Stimulated activated CD4-positive, alpha-beta T cell treated with anti-CD3 and anti-CD28 coated beads, TNF-alpha, amount 100 ng/mL, for 4 hours (primary cell): ENCODE measurements at places on chromosomes 12 and 14.

GRCh38 chr12:52168019-52168717, 23.6 kb downstream of the KRT80 start:
- no peak for DNase-seq

DNA sequence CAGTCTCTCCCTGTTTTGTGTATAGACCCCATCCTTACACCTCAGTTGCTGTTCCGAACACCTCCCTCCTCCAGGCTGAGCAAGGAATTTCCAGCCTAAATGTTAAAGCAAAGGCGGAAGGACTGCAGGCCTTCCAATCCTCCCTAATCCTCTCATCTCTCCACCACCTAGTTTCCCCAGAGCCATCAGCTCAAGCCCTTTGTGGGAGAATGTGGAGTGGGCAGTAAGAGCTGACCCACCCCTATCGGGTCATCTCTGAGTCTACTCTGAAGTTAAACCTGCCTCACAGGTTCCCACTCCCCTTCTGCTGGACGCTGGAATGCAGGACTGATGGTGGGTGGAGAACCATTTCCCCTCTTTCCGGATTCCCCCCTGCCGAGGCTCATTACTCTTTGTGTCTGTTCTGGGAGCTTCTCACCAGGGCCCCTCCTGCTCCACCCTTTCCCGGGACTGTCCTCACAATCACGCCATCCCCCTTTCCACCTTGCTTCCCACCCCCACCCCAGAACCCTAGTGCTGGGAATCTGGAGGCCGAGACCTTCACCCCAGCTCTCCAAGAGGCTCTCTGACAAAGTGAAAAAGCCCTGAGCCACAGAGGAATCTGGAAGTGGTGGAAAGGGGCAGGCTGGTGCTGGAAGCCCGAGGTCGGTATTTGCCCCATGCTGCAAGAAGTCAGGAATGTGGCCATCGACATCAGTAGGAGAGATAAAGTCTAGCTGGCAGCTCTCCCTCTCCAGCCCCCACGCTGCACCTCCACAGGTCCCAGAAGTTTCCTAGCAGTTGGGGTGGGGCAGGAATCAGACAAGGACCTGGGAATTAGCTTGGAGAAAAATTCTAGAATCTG, 3.3 kb upstream of the KRT18 start:
- DNase-seq, result no peak

GRCh38 chr12:105433804-105434203, 103.3 kb downstream of the C12orf75 start:
- no peak for DNase-seq

DNA sequence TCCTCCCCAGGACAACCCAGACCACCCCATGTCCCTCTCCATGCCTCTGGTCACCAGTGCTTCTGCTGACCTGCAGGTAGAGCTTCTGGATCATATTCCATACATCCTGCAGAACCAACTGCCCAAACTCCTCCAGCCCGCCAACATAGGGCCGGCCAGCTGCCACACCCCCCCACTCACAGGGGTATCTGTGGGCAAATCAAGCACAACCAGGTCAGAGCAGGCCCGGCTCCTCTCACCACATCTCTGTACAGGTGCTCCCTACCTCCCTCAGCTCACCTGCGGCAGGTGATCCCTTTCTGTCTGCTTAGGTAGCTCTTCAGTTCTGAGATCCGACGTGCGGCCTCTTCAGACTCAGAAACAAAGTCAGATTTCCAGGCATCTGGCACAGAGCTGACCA, 29.0 kb downstream of the TEP1 start:
- DNase-seq, result no peak

GRCh38 chr12:130371296-130371695, 33.6 kb downstream of the PIWIL1 start:
- no peak for DNase-seq

DNA sequence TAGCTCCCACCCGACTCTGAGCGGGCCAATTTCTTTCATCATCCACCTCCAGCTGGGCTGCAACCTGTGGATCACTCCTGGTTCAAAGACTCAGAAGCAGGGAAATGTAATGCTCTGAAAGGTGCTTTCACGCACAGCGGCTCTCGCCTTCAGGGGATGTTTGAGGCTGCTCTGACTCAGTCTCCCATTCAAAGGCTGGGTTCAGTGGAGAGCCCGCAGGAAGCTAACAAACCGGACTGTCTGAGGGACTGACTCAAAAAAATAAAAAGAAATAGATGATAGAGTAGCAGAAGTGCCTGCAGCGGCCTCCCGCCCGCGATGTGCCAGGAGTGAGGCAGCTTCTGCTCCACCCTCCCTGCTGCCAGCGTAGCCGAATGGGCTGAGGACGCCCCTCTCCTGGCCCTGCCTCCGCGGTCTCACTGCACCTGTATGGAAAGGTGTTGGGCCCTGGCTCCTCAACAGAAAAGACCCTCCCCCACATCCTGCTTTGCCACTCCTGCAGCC, 98.0 kb downstream of the GCH1 start:
- DNase-seq, result no peak

GRCh38 chr12:12191008-12191407, 75.8 kb downstream of the LRP6 start:
- no peak for DNase-seq

DNA sequence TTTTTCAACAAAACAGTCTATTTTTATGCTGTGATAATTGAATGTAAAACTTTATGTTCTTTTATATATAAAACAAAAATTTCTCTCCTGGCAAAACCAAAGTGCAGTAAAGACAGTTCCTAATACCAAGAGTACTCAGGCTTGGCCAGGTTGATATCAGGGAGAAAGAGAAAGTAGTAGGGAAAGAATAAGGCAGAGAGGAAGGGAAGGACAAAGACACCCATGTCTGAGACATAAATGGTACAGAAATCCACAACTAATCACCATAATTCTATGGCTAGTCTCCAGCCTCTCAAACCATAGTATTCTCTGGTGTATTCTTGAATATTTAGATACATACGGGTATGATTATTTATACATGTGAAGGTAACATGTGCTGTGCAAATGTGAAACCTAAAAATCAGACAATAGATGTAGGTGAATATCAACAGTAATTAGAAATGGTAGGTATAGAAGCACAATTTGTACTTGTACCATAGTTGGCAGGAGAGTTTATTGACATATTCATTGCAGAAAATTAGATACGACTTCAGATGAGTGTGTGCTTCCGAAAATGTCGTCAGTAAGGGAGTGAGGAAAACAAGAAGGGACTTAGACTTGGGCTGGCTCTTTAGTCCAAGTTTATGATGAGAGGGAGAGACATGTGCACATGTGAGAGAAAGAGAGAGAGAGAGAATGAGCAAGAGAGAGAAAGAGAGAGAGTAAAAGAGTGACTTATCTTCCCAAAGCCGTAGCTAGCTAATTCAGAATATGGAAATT, 230.8 kb upstream of the NPAS3 start:
- DNase-seq, result no peak

DNA sequence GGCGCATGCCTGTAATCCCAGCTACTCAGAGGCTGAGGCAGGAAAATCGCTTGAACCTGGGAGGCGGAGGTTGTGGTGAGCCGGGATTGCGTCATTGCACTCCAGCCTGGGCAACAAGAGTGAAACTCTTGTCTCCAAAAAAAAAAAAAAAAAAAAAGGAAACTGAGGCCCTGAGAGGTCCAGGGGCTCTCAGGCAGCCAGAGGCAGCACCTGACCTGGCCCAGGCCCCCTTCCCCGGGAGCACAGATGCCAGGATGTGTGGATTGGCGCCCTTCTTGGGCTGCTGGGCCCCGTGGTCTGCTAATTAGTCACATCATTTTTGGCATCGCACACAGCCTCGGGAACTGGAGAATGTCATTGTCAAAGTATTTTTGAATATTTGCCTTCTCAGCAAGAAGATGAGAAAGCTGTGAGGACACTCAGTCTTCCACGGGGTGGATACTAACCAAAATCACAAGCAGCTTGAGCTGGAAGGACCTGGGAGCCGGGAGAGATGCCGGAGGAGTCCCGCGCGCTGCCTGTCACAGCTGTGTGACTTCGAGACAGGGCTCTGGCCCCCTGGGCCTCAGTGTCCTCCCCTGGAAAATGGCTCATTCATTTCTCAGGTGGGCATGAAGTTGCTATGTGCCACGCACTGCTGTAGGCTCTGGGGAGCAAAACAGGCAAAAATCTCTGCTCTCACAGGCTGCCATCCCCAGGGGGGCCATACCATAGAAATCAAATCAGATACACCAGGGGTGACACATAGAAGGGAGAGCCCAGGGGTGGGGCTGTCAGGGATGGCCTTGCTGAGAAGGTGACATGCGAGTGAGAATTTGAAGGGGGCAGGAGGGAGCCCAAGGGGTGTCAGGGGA, 12.5 kb upstream of the RCOR1 start:
- DNase-seq, result no peak

GRCh38 chr12:120292411-120292660, 633 bp upstream of the RNU4-2 start:
- DNase-seq, result no peak

DNA sequence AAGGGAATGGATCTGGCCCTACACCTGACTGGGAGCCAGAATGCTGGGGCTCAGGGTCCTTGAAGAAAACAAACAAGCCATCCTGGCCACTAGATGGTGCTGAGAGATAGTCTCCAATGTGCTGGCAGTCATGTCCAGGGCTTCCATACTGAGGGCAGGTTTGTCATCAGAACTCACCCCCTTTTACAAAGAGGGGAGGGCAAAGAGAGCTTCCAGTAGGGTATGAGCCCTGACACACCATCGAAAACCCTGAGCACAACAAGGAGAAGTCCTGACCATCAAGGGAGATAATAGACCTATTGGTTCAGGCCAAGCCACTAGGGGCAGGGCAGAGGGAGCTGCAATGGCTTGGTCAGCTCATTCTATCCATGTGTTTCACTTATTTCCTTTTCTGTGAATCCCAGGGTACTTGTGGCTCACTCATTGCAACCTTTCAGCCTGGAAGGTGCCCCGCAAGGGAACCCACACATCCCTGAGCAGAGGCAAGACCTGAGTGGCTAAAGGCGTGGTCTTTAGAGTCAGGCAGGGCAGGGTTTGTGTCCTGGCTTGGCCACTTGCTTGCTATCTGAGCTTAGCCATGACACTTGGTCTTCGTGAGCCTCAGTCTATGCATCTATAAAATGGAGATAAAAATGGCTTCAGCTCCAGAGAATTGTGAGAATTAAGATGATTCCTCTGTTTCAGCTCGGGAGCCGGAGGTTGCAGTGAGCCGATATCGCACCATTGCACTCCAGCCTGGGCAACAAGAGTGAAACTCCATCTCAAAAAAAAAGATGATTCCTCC, 6.2 kb upstream of the PLEKHH1 start:
- DNase-seq, result no peak

- DNase-seq, result no peak
Measured at GRCh38 chr12:132204793-132205270, 60.6 kb downstream of the NOC4L start.

GRCh38 chr12:94973221-94973620, 30.3 kb downstream of the NDUFA12 start:
- no peak for DNase-seq

DNA sequence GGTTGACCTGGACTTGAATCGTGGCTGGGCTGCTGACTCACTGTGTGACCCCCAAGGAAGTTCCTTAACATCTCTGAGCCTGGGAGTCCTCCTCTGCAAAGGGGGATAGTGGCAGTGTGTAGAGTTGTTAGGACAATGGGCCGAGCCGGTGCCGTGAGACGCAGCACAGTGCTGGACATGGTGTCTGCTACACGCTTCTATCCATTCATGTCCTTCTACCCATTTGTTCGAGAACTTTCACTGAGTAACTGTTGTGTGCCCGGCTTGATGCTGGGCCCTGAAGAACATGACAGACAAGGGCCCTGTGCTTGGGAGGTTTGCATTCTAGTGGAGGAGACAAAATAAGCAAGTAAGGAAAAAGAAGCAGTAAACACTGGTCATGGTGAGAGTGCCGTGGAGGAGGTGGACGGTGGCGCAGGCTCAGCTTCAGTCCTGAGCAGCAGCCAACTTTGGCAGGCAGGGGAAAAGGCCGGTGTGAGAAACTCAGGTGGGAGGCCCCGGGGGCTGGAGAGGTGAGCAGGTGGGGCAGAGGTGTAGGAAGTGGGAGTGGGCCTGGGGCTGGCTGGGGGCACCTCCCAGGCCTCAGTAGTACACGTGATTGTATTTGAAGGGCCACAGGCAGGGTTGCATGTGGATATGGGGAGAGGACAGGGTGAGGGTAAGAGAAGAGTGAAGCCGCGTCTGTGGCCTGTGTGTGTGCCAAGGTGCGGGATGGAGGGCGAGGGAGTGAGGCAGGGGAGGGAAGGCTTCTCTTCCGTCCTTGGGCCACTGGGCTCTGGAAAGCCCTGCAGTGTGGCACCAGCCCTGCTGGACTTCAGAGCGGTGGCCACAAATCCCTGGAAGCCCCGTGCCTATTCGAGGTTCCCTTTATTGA, 13.8 kb downstream of the VASH1 start:
- DNase-seq, result no peak

GRCh38 chr14:36852981-36853691, 191.5 kb downstream of the PAX9 start:
- no peak for DNase-seq

- no peak for DNase-seq
Measured at GRCh38 chr14:77183896-77184295, 2.3 kb downstream of the TMEM63C start.

DNA sequence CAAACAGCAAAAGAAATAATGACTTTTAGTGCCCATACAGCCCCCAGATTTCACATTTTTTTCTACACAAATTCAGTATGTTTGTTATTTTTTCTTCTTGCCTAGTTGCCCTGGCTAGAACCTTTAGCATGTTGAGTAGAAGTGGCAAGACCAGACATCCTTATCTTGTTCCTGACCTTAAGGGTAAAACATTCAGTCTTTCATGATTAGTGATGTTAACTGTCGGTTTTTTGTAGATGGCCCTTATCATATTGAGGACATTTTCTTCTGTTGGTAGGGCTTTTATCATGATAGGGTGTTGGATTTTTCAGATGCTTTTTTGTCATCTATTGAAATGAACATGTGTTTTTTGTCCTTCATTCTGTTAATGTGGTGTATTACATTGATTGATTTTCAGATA, 17.1 kb downstream of the IRAK3 start:
- DNase-seq, result no peak

GRCh38 chr12:76679778-76680177, 84.1 kb upstream of the ZDHHC17 start:
- no peak for DNase-seq

DNA sequence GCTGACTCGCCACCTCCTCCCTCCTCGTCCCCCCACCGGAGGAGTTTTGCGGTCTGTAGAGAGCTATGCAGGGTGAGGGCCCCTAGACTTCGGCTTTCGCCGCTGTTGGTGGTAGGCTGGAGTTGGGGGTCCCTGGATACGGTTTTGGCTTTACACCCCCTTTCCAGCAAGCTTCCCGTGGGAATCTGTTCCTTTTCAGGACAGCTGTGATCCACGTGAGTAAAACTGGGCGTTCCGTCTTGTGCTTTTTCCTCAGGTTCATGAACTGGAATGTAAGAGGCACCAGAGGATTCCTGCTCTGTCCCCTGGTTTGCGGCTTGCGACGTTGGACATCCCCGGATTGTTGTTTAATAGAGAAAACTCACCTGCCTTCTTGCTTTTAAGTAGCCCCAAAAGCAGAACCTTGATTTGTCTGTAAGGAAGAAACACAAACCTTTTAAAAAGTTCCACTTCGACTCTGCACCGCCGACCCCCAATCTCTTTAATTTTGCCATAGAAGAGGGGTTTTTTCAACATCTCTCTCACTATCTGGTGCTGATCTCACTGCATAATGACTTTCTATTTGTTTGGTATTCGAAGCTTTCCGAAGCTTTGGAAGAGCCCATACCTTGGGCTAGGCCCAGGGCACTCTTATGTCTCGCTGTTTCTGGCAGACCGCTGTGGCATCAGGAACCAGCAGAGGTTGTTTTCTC, 490 bp downstream of the PRORP start:
- DNase-seq, result no peak

GRCh38 chr14:83196236-83196635, 1662.6 kb upstream of the SEL1L start:
- DNase-seq, result no peak
